ENCODE measurements at places on chromosomes 2 and 18. TPM values are rescaled to one million over a fixed set of nuclear protein-coding genes. Genes with fewer than 3 reads are reported as not detected.

SERPINB10 gene
- polyA plus RNA-seq, result 0.06 TPM

- DNase-seq, result no peak
These were observed 618.8 kb downstream of the SOCS6 start for GRCh38 chr18:70907673-70908072.

DNA sequence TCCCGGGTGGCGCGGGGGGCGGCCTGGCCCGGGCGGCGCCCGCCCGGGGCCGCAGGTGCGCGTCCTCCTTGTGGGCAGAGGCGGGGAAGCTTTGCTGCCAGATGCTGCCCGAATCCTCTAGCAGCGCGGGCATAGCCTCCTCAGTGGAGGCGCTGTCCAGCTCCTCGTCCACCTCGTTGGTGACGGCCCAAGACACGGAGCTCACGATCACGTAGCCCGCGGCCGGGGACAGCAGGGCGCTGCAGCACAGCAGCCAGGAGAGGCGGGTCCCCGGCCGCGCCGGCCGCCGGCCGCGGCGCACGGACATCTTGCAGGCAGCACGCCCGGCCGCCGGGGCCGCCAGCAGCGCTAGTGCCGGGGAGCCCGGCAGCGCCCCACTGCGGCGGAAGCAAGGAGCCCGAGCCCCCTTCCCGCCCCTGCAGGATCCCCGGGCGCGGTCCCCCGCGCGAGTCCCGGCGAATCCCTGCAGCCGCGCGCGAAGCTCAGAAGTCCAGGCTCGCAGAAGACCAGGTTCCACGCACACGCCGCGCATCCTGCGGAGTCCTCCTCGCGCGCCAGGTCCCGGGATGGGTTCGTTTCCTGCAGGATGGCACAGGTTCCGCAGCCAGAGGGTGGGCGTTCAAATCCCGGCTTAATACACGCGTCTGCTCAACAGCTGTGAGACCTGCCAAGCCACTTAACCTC, at the start of gene CREG2:
Gene CREG2, minus strand, starts transcription at position 353 of the 684 bp plus-strand sequence. Its CDS starts 46 bp downstream, at position 307.
- DNase-seq, result peak; percentile 25

DNA sequence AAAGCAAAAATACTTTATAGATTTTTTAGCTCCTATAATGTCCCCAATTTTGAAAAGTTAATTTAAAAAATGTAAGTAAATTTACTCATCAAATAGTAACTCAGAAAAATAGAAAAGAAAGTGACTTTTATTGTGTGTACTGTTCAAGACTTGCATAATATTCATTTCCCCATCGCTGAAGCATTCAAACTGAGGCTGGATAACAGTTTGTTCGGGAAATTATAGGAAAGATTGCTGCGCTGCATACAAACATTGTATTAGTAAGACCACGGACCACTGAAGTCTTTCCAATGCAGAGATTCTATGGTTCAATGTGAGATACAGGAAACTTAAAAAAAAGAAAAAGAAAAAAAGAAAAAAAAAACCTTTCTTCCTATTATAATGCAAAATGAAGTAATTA, 10.4 kb downstream of the STK17B start:
- DNase-seq, result no peak

DNA sequence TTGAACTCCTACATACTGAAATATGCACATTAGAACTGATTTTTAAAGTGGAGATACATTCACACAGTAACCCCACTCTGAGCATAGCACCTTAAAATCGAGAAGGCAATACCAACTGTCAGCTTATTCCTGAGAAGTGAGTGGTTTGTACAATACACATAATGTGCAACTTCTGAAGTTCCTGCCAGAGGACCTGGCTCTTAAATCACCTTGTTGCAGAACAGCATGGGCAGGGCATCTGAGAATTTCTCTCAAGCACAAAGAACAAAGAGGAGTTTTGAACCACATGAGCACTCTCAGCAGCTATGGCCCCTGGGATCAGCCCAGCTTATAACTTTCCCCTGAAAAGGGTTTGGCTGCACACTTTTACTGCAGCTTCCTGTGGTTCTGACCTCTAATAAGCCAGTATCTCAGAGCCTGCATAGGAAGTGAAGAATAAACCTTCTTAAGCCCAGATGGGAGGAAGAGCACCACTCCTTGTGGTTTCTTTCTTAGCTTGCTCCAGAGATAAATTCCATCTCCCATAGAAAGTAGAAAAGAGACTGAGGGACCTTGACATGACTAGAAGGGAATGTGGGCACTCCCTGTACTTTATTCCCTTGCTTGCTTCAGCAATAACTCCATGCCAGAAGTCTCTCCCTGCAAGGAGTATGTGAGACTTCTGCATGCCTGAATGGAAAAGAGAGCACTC, 862.3 kb downstream of the SUCLG1 start:
- no peak for DNase-seq

GCA gene
- 34.9 TPM for polyA plus RNA-seq

Data from right renal cortex interstitium (tissue), 3 donors.